Fibroblast of upper back skin (primary cell): ENCODE measurements at places on chromosomes 3 and 15.

DNA sequence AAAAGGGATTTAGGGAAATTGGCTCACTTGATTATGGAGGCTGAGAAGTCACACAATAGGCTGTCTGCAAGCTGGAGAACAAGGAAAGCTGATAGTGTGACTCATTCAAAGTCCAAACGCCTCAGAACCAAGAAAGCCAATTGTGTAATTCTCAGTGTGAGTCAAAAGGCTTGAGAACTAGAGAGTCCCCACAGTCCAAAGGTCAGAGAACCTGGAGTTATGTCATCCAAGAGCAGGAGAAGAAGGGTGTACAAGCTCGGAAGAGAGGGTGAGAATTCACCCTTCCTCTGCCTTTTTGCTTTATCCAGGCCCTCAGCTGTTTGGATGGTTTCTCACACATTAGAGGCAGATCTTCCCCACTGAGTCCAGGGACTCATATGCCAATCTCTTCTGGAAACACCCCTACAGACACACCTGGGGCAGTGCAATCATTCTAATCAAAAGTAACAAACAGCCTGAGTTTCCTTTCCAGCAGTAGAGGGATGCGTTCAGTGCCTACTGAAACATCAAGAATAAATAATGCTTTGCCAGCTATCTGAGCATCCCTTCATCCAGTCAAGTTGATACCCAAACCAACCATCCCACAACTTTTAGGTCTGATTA is 271.5 kb downstream of the SATB1 start:
- peak; percentile 66 for DNase-seq

DNA sequence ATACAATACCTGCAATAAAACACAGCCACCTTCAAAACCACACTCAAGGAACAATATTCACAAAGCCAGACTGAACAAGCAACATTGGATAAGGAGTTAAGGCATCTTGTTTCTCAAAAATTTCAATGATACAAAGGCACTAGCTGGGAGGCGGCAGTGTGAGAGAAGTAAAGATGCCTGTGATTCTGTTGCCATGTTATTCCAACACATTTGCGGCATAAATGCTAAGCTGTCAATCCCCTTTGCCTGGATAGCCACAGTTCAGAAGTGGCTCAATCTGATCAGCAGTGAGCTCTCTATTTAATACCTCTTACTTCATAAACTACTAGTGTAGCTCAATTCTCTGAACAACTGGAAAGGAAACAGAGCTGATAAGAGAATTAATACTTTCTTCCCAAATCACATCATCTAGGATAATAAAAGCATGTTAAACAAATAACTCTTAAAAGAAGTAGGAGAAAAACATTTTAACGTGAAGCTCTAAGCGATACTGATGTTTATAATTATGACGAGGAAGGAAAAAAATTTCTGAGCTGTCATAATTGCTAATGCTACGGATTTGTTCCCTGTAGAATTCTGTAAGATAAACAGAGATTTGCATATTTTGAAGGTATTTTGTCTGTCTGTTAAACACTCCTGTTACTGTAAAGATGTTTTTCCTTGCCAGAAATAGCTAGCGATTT is 358.4 kb downstream of the FOXP1 start:
- DNase-seq, result no peak

DNA sequence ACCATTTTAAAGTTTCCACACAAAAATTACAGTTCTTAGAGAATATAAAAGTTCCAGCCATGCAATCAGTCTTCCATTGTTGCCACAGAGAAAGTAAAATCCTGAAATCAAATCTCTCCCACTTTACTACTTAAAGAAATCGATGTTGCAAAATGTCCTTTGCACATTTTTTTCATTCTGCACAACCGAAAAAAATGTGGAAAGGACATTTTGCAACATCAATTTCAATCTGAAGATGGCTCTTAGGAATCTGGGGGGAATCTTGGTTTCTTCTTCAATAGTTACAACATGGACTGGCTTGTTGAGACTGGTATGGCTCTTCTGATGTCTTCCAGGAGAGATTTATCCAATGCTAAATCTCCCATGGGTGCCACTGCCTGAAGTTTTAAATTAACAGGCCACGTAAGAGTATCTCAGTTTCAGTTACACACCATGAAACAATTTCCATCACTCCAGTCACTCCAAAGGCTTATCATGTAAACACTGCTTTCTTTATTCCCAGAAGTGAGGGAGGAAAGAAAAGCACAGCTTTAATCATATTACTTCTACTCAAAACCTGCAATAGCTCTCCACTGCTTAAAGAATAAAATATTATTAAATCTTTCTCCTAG is 55.8 kb upstream of the CTNNB1 start:
- no peak for DNase-seq

GRCh38 chr3:65503776-65504175 is 534.9 kb downstream of the MAGI1 start:
- DNase-seq, result no peak

GRCh38 chr3:149085828-149086231 is 503 bp downstream of the HLTF start:
- peak; percentile 11 for DNase-seq

- no peak for DNase-seq
These were observed 37.6 kb downstream of the NANOGP8 start for GRCh38 chr15:35047528-35047927.

DNA sequence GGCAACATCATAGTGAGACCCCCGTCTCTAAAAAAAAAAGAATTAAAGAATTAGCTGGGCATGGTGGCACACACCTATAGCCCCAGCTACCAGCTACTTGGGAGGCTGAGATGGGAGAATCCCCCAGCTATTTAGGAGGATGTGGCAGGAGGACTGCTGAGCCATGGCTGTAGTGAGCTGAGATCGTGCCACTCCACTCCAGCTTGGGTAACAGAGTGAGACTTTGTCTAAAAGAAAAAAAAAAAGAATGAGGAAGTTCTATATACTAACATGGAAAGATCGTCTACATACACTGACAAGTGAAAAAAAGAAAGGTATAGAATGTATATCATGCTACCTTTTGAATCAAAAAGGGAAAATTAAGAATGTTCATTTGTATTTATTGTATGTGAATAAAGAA is 83.9 kb upstream of the CDAN1 start:
- no peak for DNase-seq

DNA sequence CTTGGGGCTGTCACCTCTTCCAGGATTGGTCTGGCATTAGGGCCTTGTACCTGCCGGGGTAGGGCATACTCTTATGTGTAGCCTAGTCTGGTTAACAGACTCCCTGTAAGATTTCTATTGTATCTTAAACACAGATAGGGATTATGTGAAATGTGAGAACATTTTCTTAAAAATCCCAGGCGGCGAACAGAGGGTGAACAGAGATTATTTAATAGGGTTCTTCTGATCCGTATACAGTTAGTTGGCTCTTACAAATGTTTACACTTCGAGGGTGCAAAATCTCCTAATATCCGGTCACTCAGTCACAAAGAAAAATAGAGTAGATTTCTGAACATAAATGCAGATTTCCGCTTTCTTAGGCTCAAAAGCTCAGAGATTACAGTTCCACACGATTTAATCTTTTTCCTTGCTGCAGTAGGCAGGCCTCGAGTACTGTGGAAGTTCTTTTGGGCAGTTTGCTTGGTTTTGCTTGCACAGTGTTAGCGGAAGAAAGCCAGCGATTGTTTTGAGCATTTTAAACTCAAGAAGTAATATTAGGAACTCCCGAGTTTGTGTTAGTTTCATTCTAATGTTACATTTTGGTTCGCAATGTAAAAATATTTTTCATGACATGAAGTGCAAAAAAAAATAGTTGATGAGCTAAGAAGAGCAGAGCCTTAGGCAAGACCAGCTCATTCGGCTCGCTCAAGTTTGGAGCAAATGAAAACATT is 993 bp downstream of the PLCL2 start:
- DNase-seq, result no peak

GRCh38 chr15:40046721-40047414 is 7.9 kb upstream of the SRP14 start:
- peak; percentile 83 for DNase-seq

GRCh38 chr3:29649815-29650547 is 369.1 kb downstream of the RBMS3 start:
- DNase-seq, result peak; percentile 51

- peak; percentile 28 for DNase-seq
These were observed 87.8 kb downstream of the RSL24D1 start for GRCh38 chr15:55108858-55109518.

DNA sequence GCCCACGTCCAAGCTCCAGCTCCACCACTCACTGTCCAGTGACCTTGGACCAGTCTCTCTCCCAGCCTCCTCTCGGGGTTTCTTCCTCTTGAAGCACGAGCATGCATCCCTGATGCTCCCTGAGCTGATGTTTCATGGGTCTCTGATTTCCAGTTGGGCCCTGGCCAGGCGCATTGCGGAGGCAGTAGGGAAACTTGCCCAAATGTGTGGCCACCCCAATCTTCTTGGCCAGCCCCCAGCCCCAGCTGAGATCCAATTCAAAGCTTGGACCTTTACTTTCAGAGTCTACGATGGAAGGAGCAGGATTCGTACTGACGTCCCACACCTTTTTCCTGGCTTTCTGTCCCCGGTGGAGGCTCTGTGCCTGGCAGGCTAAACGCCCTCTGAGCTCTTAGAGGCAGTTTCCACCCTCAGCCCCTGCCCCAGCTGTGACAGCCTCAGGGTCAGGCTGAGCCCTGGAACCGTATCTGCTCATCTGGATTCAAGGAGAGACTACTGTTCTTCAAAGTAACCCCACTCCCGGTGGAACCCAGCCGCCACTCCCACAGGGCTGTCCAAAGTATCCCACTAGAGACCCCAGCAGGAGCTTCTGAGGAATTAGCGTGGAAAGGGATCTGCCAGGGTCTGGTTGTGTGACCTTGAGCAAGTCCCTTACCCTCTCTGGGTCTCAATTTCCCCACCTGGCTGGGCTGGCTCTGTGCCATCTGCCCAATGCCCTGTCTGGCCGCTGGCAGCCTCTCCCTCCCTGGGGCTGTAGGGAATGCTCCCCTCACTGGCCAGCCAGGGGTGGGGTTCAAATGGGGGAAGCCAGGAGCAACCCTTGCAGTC is 37.4 kb downstream of the CPN2 start:
- DNase-seq, result peak; percentile 70

DNA sequence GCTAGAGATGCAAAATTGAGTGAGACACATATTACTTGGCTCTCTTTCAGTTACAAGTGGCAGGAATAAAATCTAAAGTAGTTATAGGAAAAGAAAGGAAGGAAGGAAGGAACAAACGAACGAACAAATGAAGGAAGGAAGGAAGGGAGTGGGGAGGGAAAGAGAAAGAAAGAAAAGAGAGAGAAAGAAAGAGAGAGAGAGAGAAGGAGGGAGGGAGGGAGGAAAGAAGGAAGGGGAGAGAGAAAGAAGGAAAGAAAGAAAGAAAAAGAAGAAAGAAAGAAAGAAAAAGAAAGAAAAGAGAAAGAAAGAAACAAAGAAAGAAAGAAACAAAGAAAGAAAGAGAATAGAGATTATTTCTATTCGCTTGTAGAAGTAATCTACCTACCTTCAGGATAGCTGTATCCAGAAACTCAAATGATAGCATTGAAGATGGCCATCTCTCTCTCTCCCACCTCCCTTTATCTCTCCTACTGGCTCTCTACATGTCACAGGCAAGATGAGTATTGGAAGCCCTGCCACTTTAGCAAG is 229.7 kb upstream of the TLE3 start:
- DNase-seq, result no peak

DNA sequence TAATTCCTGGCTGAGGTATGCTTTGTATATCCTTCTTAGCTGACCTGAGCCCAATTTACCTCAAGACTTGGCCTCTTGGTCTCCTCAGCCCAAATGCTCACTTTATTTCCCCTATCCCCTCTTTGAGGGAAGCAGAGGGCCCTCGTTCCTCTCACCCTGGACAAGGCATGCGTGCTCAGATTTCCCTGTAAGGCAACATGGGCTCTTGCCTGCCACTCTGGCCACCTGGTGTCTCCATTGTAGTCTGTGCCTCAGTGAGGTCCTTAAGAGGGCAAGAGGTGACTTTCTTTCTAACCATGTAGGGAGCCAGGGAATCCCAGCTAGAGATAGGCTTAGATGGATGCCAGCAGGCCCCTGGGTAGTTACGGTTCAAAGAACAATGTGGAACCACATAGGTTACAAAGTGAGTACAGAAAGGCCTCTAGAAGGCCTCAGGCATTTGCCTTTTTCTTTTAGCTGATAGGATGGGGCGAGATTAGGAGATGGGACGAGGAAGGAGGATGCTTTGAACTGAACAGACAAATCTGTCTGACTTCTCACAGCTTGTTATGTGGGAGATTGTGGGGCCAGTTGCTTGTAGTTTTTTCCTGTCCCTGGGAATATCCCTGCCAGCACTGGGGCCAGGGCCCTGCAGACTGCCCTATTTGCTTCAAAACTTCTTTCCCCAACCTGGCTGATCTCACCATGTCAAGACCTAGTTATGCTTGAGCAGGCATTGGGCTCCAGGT is 1.1 kb upstream of the INTS14 start:
- no peak for DNase-seq

- no peak for DNase-seq
These were observed 52.1 kb upstream of the TAMM41 start for GRCh38 chr3:11898611-11899325.

DNA sequence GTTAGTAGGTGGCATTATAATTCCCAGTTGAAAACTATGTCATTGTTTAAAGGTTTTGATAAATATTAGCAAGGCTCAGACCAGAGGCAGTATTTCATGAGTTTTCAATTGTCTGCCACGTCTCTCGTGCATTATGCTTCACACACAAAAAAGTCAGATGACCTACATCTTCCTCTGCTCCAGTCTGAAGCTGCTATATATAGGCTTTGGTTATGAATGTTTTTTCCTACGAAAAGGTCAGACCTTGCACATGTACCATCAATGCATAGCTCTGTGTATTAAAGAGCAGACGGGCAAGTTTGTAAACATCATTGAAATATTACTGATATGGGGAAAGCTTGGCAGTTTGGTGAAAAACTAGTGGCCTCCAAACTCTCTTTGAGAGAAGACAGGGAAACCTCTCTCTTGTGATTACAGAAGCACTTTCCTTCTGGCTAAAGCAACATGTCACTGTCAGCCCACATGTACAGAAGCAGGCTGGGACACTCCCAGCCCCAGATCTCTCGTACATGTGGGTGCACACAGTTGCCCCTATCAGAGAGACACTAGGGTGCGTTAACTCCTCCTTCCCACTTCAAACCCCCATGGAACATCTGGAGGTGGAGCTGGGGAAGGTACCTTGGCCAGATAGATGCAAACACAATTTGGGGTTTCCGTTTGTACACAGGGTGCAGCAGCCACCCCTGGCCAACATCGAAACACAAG is 184.0 kb upstream of the BCL6 start:
- no peak for DNase-seq

DNA sequence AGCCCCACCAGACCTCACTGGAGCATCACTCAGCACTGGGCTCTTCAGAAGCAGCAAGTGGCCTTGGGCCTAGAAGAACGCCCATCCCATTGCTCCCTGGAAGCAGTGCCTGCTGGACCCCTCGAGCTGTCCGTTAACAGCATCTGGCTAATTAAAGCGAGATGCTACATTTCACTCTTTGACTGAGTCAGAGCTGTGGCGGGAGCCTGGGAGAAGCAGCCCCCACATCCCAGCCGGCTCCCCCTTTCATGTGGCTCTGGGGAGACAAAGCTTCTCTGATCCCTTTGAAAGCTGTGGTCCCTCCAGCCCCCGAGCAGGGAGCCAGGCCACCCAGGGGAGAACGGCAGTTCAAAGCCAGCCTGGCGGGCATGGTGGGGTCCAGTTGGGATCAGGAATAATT is 103.7 kb downstream of the MEGF11 start:
- DNase-seq, result no peak
